Naive thymus-derived CD8-positive, alpha-beta T cell (primary cell): ENCODE measurements at places on chromosomes 3 and 15.

- no peak for DNase-seq
Observed at GRCh38 chr3:55947406-55947805, 460.3 kb upstream of the WNT5A start.

DNA sequence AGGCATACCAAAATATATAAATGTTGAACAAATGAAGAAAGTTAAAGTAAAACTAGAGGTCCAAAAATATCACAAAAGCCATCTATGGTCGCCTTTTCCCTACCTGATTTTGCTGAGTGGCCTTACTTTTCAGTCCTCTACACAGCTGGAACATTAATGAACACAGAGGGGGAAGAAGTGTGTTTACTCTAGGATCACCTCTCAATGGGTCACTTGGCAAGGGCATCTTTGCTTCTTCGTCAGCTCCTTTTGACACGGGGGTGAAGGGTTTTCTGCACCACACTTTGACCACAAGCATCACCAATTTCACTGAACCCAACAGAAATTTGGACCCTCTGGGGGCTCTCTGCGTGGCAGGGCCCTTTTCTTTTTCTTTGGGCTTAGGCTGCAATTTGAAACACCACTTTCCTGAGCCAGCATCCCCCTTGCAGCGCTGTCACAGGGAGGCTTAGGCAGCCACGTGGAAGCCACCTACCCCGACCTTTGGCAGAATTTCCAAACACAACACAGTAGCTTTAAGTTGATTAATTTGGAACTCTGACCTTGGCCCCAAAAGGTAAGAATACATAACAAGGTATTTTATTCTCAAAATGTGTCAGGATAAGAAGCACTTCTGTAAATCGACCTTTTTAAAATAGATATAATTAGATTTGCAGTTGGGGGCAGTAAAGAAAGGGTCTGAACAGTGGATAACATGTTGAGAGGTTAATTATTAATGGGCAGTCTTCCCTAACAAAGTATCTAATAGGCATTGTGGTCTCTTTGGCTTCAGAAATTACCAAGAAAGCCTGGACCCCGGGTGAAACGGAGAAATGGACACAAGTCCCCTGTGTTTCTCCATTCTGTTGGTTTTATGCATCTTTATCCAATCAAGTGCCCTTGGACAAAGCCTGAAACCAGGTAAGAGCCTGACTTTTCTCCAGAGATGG is at the start of gene LIPC:
Gene LIPC, plus strand, starts transcription at position 771 of the 929 bp plus-strand sequence. Its CDS starts 42 bp downstream, at position 813.
- no peak for DNase-seq

DNA sequence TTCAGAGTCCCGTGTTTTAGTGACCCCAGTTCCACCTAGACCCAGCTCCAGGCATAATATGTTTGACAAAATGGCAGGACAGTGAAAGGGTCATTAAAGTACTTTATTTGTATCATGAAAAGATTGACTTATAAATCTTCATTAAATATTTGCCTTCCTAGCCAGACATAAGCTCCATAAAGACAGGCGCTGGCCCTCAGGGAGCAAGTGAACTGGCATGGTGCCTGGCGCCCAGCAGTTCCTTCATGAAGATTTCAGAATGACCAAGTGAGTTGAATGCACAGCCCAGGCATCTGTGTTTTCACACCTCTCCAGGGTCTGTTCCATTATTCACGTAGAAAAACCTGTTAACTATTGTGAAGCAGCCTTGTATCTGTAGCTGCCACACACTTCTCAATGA is 166.2 kb downstream of the GAP43 start:
- no peak for DNase-seq

DNA sequence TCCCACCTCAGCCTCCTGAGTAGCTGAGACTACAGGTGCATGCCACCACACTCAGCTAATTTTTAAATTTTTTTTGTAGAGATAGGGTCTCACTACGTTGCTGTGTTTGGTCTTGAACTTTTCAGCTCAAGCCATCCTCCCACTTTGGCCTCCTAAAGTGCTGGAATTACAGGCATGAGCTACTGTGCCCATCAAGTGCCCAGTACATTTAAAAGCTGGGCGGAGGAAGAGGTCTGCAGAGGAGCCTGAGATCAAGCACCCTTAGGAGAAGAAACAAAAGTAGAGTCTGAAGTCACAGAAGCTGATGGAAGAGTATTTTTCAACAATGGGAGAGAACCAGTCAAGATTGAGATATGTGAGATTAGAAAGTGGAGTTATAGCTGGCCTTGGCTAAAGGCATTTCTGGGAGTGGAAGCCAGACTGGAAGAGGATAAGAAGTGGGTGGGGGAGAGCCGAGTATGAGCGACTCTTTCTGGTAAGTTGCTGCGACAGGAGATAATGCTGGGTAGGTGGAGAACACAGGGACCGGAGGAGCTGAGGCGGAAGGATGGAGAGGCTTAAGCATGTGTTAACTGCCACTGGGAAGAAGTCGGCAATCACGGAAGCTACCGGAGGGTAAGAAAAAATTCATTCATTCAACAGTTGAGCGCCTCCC is 782 bp upstream of the IREB2 start:
- DNase-seq = no peak

- no peak for DNase-seq
Observed at GRCh38 chr3:150372722-150373121, 35.4 kb upstream of the TSC22D2 start.

GRCh38 chr3:52763466-52763865 is 7.3 kb downstream of the NEK4 start:
- DNase-seq = no peak

DNA sequence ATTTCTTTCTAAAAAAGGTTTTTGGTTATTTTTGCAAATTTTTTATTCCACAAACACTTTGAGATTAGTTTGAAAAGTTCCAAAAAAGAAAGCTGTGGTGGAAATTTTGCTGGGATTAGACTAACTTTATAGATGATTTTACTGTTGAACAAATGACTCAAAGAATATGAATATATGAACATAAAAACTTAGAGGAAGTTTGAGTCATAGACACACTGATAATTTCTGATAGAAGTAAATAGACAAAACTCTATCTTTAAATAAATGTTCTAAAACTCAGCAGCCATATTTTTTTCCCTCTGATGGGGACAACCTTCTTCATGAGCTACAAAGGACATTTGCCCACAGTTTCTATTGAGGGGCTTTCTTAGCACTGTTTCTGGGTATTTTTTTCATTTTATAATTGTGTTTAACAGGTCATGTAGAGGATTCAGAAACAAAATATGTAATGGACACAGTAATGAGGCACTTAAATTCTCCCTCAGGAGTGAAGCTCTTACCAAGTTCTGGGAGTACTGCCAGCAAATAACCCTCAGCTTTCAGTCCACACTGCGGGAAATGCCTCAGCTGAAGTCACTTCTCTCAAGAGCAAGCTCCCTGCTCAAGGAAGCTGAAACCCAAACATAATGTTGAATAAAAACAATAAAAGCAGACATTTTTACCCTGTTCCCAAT is 157.6 kb downstream of the NFKBIZ start:
- DNase-seq = no peak

GRCh38 chr3:189517981-189518380 is 113.2 kb upstream of the TP63 start:
- no peak for DNase-seq

DNA sequence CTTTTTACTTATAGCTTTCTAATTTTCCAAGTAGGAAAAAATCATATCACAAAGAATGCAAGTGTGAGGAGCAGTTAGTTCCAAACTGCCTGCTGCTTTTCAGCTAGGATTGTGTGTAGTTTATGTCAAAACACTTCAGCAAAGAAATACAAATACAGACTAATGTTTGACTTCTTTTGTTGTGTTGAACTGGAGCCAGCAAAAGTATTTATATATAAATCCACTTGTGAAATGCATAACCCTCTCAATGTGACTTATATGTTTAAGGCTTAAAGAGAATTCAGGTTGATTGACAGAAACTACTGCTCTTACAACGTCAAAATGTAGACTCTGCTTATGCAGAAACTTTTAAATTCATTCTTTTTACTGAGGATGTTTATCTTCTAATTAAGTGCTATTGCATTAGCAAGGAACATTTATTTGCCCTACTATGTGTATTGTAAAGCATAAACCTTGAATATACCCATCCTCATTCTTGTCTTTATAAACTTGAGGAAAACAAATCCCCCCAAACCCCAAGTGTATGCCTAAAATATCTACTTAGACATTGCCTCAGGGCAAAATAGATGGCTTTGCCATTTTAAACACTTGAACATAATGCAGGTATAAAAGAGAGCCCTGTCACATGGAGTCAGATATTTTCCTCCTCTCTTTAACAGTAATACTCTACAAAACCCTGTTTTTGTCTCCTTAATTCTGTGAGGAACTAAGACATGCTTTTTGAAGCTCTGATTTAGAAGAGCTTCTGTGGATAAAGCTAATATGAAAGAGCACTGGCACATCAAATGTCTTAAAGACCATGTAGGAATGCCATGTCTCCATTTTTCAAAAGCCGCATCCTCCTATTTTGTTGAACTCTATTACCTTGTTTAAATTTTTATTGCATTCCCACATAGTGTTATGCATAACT is 302.8 kb upstream of the TBC1D5 start:
- DNase-seq = no peak

GRCh38 chr15:32649342-32649741 is 7.8 kb downstream of the SCG5 start:
- DNase-seq = no peak

GRCh38 chr3:25916321-25916720 is 126.4 kb downstream of the OXSM start:
- DNase-seq = no peak

DNA sequence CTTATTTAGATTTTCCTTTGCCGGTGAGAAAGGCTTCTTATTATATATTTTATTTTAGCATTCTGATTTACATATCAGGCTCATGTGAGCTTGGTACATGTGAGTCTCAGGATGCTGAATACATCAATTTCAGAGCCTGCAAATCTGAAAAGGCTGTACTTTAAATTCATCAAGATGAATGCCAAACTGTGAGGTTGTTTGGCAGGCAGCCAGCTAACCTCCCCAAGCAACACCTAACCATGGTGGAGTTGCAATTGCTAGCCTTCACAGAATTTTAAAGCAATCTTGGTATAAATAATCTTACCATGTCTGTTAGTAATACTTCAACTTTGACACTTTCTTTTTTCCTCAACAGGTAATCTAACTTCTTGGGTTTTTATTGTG is 252.5 kb downstream of the CDIN1 start:
- DNase-seq = no peak

- no peak for DNase-seq
Observed at GRCh38 chr3:77096966-77097890, 57.3 kb downstream of the ROBO2 start.

GRCh38 chr3:189953551-189953950 is 167.1 kb downstream of the P3H2 start:
- DNase-seq = no peak

DNA sequence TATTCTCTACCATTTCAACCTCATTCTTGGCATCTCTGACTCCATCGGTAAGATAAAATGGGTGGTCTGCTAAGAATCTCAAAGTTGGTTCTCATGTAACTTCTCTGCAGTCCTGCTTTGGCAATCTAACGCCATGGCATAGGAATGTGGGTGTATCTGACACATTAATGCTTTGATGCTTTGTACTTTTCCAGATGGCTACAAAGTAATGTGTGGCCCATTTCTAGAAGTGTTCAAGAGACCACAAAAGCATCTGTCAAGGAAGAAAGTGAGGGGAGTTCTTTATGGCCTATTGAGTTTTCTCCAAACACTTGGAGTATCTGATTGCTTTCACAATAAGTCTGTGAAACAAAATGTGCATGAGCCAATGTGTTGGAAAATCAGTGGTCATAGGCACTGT is 339.9 kb upstream of the TGFBR2 start:
- DNase-seq = no peak

DNA sequence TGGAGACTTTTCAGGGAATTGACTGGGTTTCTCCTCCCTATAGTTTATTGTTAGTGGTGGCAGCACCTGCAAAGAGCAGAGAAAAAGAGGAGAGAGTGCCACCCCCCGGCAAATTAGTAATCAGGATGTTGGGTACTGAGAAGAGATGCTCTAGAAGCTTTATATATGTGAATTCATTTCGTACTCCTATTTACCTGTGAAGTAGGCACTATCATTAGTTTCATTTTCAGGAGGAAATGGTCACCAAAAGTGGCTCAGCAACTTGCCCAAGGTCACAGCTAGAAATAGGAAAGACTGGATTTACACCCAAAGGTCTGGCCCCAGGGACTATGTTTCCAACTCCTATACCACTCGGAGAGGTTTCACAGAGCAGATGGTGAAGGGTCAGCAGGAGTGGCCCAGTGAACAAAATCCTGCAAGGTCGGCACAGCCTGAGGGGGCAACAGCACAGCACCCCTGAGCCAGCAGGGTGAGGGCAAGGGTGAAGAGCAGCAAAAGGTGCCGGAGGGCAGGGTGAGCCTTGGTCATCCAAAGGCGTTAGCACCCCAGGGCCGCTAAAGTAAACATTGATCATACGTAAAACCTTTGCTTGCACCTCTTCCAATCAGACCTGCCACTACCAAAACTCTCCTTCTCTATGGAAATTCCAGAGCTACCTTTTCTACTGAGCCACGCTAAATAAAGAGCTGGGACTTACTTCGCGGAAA is 23.6 kb downstream of the VGLL4 start:
- DNase-seq = no peak

GRCh38 chr15:65409036-65409631 is 13.6 kb downstream of the IGDCC4 start:
- DNase-seq = no peak

GRCh38 chr15:50256188-50257041 is 9.1 kb downstream of the HDC start:
- no peak for DNase-seq

GRCh38 chr3:191628571-191628970 is 167.6 kb downstream of the PYDC2 start:
- no peak for DNase-seq

- DNase-seq = no peak
Observed at GRCh38 chr15:83650831-83651230, 3.1 kb upstream of the ADAMTSL3 start.

- DNase-seq = no peak
Observed at GRCh38 chr3:78268716-78269668, 1229.1 kb downstream of the ROBO2 start.

GRCh38 chr3:65716071-65716751 is 322.5 kb downstream of the MAGI1 start:
- DNase-seq = no peak

GRCh38 chr15:22258398-22259150 is 178.2 kb downstream of the OR4M2 start:
- no peak for DNase-seq

GRCh38 chr15:56532721-56533460 is 68.0 kb upstream of the MNS1 start:
- no peak for DNase-seq

DNA sequence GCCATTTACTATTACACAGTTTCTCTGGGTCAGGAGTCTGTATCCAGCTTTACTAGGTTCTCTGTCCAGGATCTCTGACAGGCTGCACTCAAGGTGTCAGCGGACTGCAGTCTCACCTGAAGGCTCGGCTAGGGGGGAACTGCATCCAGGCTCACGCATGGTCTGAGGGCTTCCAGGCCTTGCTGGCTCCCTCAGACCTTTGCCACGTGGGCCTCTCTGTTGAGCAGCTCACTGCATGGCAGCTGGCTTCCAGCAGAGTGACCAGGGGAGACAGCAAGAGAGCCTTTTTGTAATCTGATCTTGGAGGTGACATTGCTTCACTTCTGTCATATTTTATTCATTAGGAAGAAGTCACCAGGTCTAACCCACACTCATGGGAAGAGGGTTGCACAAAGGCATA is 152.3 kb downstream of the CACNA2D3 start:
- DNase-seq = no peak
